CD4-positive, alpha-beta T cell treated with Interleukin-1 beta for 1 hour (primary cell): ENCODE measurements at places on chromosomes 5 and 9.

DNA sequence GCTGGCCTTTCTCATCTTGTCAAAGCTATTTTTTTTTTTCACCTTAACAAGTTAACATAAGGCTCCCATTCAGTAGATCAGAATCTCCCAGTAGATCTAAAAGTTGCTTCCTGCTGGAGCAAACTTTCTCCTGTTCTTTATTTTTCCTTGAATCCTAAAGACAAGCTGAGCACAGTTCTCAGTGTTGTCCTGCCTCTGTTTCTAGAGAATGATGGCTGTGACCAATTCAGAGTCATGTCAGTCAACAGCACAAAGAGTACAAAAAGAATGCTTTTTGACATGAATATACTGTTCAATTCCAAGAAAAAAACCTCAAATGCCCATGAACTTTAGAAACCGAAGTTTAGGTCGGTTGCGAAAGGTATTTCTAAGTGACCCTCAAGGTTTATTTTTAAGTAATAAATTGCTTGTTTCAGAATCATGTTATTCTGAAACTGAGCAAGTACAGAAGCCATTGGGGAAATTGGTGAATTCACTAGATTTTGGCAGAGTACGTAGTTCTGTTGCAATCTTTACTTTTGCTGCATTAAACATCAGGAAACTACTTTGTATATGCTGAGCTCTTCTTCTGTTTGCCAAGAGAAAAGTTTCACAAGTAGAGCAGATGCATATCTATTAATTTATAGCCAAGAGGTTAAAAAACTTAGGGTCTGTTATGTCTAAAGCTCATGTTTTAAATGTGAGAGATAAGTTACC, 161.7 kb upstream of the RPS23 start:
- DNase-seq = no peak

GRCh38 chr5:176799488-176799887, 10.9 kb upstream of the UNC5A start:
- DNase-seq = no peak

- no peak for DNase-seq
Measured at GRCh38 chr9:99051851-99052250, 53.1 kb upstream of the TGFBR1 start.

GRCh38 chr9:96867079-96867804, 12.9 kb upstream of the ZNF782 start:
- DNase-seq = no peak

DNA sequence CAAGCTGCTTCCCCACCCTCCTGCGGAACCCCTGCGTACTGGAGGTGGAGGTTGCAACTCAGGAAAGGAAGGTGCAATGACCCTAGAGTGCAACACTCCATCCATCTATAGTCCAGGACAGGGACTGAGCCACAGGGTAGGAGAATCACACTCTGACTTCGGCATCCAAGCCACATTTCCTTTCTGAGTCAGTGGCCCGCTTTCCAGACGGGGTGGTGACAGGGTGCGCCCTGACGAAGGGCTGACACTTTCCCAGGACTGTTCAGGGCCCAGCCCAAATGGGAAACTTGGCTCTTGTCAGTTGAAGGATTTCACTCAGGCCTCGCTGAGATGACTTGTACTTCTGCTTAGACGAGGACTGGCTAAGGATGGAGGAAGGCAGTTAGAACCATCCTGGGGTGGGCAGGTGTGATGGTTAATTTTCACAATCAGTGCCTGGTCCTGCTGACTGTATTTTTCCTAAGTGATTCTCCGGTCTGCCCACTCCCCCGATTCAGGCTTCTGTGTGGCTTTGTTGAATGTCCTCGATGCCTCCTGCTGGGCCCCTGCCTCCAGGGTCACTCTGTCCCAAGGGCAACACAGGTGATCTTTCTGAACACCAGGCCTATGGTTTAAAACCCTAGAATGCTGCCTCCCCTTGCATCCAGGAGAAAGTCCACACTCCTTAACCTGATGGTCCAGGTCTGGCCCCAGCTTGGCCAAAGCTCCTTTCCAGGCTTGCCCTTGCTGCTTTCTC, 228.1 kb downstream of the FSTL4 start:
- DNase-seq = no peak

GRCh38 chr5:11166923-11167322, 405.9 kb upstream of the DAP start:
- no peak for DNase-seq

GRCh38 chr5:171418982-171419687, at the start of gene FGF18:
TSS of gene FGF18 (plus strand) at chr5:171419647. CDS start at chr5:171420200, 553 bp downstream.
- peak; percentile 35 for DNase-seq

DNA sequence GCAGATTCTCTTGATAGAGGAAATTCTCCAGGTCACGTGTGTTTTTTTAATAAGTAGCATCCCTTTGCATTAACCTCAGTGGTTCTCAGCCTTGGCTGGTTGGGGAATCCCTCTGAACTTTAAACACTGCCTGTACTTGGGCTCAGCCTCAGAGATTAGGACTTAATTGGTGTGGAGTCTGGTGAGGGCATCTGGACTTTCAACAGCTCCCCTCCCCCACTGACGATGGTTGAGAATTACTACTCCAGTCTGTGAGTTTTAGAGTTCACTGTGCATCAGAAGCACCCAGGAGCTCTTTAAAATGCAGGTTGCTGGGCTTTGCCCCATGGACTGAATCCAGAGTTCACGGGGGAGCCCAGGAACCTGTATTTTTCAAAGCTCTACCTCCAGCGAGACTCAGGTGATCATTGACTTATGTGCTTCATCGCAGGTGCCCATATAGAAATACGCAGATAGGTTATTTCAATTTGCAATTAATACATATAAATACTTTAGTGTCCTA, 71.4 kb downstream of the DAPK1 start:
- no peak for DNase-seq

- DNase-seq = no peak
Measured at GRCh38 chr5:148790545-148791333, 35.7 kb upstream of the ADRB2 start.

- no peak for DNase-seq
Measured at GRCh38 chr5:61734966-61735365, 402.9 kb downstream of the ZSWIM6 start.

GRCh38 chr9:17878810-17879370, 300.0 kb downstream of the SH3GL2 start:
- DNase-seq = no peak

DNA sequence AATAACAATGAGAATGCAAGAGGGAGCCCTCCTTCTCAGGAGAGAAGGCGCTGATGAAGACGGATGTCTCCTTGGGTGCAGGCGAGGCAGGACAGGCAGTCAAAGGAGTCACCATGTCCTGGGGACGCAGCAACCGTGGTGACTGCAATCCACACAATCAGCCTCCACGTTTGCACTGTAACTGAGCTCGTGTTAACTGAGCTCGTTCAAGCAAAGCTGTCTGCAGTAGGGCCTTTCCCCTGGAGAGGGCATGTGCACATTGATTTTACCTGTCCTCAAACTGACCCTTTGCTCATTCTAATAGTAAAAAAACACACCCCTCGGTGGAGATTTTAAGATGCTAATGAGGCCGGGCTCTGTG, 2.8 kb downstream of the SARDH start:
- no peak for DNase-seq

GRCh38 chr5:169299663-169300467, 1.1 kb downstream of the SLIT3 start:
- DNase-seq = no peak

- no peak for DNase-seq
Measured at GRCh38 chr5:149422366-149423048, 43.4 kb upstream of the IL17B start.

GRCh38 chr5:39702928-39703327, 278.1 kb upstream of the DAB2 start:
- DNase-seq = no peak
